ENCODE measurements at places on chromosomes 7 and 10.

DNA sequence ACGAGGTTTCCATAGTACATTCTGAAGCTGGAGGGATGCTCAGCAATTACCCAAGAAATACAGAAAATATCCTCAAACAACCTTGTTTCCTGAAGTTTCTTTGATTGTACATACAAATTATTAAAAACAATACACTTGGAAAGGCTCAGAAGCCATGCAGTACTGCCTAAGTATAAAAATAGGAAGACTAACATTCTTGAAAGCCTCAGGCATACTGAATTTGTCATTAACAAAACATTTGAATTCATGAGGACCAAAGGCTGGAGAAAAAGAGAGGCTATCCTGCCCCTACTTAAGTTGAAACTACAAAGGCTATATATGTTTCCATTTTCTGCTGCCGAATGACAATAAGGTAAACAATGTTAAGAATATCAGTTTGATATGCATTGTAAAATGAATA lies 54.3 kb upstream of the SGCE start:
- no peak for DNase-seq

DNA sequence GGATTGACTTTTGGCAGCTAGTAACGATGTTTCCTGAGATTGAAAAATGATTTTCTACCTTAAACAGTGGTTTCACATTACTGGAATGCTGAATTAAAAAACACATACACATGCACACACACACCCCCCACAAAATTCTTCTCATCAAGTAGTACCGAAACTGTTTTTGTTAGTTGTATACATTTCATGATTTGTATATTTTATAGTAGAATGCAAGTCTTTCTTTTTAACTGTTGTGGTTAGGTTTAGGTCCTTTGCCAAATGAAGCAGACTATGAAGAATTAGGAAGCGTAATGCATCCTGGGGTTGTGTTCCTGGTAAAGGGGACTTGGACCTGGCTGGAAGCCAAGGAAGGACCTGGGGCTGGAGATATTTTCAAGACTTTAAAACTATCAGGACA lies 505.8 kb downstream of the SUGCT start:
- no peak for DNase-seq

DNA sequence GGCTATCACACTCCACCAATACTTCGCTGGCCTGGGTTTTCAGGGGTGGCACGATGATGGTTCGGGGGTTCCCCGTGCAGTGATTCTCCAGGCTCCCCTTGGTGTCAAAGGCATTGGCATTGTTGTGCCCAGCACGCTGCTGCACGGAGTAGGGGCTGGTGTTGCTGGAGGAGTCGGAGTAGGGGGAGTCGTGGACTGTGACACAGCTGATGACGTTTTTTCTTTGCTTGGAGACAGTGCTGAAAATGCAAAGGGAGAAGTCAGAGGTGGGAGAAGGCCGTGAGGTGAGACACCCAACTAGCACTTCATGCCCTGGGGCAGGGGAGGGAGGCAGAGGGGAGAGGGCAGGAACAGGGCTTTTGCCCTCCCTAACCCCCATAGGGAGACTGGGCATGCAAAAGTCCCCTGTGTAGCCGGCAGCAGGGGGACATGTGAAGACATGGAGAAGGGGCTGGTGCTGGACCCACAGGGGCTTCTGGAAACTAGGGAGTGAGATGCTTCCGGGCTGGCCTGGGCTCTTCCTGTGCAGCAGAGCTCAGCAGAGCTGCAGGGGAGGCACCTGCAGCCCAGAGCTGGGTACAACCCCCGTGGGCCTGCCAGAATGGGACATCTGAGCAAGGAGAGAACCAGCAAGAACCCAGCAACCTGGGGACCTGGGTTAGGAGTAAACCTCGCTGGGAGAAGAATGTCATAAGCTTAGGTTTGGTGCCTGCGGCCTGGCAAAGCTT lies 60.5 kb downstream of the CLEC2L start:
- no peak for DNase-seq

DNA sequence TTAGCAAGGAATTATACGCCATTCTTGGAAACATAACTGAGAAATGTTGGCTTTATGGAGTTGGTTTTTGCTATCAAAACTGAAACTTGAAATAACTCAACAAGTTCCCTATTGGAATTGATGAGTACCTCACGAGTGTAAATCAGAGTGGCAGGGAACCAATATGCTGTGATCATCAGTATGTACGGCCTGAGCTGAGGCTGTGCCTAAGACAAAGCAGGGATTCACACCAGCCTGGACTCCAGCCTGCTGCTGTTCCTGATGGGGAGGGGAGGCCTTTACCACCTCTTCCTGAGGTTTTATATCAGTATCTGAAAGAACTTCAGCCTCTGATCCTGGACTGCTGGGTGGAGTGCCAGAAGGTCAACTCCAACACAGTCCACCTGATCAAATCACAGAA lies 52.7 kb downstream of the CRTAC1 start:
- DNase-seq, result peak; percentile 8

DNA sequence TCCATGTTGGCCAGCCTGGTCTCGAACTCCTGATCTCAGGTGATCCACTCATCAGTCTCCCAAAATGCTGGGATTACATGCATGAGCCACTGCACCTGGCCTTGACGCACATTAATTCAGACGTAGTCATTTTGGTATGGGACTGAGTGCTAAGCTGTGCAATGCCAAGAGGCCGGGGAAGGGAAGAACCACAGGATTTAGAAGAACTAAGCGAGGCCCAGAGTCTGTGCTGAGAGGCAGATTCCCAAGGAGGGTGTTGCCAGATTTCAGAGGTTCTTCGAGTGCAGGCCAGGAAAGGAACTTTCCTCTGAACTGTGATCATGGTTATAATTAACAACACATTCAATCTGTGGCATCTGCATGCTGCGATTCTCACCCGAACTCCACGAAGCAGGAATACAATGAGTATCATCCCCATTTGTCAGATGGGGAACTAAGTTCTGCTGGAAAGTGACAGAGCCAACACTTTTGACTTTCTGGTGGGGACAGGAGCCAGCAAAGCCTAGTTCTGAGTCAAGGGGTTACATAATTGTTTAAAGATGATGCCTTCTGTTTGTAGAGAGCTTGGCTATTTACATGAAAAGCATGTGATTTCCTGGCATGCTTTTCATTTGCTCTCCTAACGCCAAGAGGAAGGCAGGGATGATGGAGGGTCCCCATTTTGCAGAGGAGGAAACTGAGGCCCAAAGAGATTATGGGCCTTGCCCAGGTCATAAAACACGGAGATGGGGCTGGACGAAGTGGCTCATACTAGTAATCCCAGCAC lies 6.2 kb upstream of the ZAN start:
- no peak for DNase-seq

DNA sequence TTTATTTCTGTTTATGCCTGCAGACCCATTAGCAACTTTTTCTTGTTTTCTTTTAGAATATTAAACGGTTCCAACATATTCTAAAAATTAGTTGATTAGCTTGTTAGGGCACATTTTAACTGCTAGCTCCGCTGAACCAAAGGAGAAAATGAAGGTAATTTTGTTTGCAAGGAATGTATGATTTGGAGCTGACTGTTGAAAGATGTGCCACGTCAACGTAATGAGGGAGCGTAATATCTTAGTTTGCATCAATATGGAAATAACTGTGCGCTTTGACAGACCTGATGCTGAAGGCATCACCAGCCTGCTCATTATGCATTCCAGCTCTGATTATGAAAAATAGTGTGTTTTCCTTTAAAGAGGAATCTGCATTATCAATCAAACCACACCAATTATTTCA lies 102.0 kb upstream of the CTBP2 start:
- DNase-seq, result no peak

GRCh38 chr10:118594392-118595063 lies 920 bp downstream of the PRLHR start:
- DNase-seq, result no peak

- peak; percentile 99 for DNase-seq
Measured at GRCh38 chr10:132516771-132517725, 20.5 kb upstream of the INPP5A start.

DNA sequence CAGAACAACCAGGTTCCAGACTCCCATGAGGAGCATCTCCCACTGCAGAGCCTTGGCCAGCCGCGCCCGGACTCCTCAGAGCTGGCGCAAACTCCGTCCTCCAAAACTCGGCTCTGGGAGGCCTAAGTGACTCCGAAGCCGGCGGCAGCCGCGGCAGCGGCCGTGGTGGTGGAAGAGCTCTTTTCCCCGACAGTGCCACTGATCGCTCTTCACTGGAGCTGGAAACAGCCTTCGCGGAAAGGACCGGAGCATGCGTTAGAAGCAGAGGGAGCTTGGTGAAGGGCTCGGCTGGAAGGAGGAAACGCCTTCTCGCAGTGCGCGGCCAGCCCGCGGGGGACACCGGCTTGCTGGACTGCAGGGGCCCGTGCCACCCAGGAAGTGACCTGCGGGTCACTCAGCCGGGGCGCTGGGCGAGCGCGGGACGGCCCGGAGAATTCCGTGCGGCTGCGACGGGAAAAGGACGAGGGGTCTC lies 5.0 kb upstream of the HOXA13 start:
- no peak for DNase-seq

GRCh38 chr7:36272567-36273269 lies 116.9 kb upstream of the ANLN start:
- no peak for DNase-seq

- no peak for DNase-seq
Measured at GRCh38 chr7:133691727-133692610, 435.2 kb upstream of the LRGUK start.

DNA sequence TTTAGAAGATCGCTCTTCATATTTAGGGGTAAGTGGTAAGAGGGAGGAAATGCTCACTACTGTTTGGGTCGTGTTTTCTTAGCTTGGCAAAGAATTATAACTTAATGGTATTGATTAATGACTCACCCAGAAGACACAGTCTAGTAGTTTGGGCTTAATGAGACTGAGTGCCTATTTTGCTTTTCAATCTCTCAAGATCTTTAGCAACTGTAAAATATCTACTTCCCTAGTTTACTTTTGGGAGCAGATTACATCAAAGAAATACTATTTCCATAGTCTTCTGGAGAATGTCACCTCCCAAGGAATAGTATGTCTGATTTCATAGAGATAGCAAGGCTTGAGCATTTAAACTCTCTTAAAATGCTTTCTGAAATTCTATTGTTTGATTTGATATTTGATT lies 100.5 kb upstream of the SLC25A13 start:
- no peak for DNase-seq

DNA sequence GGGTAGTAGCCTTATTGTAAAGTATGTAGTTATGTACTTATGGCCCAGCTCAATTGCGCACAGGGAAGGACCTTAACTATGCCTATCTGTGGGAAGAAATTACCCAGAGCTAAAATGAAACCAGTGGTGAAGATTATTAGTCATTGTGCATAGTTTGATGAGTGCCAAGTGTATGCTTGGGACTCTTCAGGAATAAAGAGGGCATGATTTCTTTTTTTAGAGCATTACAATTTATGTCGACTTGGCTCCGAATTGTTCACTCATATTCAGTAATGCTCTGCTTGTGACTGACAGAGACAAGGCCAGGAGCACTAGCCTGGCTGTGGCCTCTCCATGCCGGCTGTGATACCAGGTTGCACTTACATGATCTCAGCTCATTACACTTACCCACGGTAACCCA lies 269.5 kb downstream of the TRIL start:
- no peak for DNase-seq

DNA sequence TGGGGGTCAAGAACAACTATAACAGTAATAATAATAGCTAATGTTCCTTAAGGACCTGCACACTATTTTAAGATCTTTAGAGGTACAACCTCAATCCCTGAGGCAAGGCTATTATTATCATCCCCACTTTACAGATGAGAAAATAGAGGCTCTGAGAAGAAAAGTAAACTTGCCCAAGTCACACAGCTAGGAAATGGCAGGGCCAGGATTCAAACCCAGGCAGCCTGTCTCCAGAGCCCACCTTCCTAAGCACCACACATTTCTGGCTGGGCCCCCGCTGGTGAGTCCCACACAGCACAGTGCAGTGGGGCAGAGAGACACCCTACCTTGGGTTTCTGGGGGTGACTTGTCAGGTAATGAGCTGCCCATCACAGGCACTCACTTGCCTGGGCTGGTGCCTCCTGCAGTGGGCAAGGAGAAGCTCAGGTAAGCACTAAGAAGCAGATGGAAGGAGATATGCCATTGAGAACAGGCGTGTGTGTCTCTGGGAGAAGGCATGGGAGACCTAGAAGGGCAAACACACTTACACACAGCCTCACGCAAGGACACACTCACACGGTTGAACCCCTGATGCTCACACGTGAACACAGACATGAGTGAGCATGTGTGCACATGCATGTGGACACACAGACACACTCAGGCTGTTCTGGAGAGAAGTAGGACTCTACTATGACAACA lies 104.4 kb upstream of the ZMIZ1 start:
- DNase-seq, result no peak

DNA sequence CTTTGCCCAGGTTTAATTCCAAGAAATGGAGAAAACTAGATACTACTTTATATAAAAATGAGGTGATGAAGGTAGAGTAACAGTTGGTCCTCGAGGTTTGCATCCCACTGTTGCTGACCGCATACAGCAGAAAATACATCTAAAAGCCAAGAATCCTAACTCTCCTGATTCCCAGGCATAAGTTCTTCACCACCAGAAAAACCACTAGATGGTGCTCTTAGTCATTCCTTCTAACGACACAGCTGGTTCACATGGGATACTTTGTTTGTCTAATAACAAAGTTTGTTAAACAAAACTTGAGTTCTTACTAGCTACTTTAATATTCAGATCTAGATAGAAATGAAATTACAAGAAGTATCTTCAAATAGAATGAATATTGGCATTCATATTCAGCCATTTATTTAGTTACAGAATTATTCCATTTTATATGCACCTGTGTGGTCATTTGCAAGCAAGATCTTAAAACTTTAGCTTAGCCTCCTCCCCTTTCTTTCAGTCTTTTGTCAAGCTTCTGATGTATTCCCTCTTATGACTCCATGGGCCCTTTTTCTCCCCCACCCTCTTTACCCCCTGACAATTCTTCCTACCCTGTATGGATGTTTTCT lies 54.1 kb upstream of the CYP26C1 start:
- DNase-seq, result no peak

GRCh38 chr10:480928-481552 lies 208.4 kb downstream of the DIP2C start:
- DNase-seq, result peak; percentile 55

- no peak for DNase-seq
Measured at GRCh38 chr10:122344741-122345258, 29.7 kb upstream of the PLEKHA1 start.
